Epithelial cell of prostate (primary cell): ENCODE measurements at places on chromosomes 6 and 20.

- DNase-seq, result no peak
Observed at GRCh38 chr20:6277661-6278240, 154.9 kb upstream of the FERMT1 start.

DNA sequence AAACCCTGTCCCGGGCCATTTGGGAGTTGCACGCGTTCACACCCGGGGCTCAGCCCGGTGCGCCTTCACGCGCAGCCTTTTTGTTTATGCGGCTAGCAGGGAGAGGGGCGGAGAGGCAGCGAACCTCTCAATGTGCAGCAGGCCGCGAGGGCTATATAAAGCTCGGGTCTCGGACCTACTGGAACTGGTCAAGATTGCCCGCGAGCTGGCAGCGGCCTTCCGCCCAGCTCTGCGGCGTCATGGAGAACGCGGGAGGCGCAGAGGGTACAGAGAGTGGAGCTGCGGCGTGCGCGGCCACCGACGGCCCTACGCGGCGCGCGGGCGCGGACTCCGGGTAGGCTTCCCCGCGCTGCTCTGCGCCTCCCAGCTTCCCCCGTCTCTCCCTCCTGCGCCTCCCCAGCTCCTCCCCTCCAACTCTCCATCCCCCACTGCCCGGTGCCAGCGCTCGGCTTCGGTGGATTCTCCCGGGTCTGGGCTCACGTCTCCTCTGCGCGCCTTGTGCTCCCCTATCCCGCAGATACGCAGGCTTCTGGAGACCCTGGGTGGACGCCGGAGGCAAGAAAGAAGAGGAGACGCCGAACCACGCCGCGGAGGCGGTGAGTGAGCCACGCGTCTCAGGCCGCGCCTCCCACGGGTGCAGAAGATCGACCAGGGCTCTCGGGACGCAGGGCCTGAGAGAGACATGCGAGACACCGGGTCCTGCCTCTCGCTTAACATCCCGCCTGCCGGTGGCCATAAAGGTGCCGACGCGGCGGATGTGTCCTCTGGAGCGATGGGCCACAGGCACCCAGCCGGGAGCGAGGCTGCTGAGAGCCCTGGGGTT, at the start of gene RIPPLY2:
Gene RIPPLY2 (plus strand): TSS at position 183 of the 823 bp plus-strand sequence. CDS start 57 bp downstream, at position 240.
- DNase-seq, result no peak

GRCh38 chr6:89242574-89243330, 25.6 kb upstream of the GABRR1 start:
- DNase-seq, result no peak

DNA sequence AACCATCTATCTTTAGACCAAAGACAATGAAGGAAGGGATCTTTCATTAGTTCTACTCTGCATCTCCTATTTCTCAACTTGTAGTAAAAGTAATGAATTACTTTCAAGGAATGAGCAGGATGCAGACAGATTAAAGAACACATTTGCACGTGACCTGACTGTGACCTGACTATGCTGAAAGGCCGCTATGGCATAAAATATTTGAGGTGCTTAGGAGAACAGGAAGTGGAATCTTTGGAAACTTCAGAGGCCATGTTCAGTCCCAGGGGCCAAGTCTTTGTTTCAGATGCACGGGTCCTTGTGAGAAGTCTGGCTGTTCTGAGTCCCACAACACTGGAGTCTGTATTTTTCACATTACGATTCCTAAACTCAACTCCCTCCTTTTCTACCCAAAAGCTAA, 41.0 kb downstream of the NINL start:
- DNase-seq, result no peak

DNA sequence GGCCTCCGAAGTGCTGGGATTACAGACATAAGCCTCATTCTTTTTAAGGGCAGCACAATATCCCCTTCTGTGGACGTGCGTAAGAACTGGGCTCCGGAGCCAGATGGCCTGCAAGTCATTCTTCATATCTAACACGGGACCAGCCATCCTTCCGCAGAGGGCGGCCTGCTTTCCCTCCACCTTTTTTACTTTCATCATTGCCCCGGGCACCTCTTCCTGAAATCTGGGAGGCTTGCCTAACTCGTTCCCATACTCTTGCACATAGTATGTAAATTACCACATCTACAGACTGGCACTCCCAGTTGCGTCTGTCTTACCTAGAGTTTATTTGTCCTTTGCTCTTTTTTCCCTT, 29.9 kb upstream of the SLC23A2 start:
- DNase-seq, result no peak

- no peak for DNase-seq
Observed at GRCh38 chr6:130583268-130583667, 217.5 kb downstream of the TMEM200A start.

DNA sequence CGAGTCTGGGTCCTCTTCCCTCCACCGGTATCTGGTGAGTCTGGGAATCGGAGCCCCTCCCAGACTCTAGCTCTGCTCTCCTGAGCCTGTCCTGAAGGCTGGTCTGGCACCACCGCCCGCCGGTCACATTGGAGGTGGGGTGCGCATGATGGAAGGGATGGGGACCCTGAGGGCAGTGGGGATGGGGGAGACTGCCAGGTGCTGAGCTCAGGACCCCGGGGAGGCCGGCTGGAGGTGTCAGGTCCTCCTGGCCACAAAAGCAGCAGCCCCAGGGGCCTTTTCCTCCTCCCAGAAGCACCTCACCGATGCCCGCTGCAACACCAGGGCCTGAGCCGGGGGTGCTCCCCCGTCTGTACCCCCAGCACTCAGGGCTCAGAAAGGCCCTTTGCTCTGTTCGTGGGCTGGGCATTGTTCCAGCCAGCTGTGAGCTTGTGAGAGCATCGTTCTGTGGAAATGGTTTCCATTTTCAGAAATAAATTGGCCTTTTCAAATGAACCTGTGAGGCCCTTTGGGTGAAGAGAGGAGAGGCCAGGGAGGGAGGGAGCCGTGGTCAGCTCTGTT, 2.5 kb upstream of the NPBWR2 start:
- no peak for DNase-seq

GRCh38 chr6:157273756-157274470, 49.4 kb downstream of the TMEM242 start:
- DNase-seq, result no peak
